Activated CD8-positive, alpha-beta memory T cell treated with anti-CD3 and anti-CD28 coated beads for 48 hours (primary cell): ENCODE measurements at places on chromosomes 2 and 18.

DNA sequence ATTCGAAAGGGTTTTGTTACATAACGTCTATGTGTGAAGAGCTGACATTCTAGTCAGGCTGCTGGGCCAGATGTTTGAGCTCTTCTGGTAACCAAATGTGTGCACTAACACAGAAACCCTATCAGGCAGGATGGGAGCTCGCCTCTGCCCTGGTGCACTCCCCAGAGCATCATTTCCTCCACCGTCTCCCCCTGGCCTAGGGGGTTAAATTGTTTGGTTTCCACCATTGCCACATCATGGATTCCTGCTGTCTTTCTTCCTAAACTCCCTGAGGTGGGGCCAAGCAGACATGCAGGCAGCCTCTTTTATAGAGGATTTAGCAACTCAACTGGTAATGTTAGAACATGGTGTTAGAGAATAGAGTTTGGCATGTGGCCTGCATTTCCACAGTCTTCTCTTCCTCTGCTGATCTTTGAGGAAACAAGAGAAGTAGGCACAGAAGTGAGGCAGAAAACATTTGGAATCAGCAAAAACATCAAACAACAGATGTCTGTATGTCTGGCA, 87.3 kb downstream of the ANTXR1 start:
- no peak for DNase-seq

DNA sequence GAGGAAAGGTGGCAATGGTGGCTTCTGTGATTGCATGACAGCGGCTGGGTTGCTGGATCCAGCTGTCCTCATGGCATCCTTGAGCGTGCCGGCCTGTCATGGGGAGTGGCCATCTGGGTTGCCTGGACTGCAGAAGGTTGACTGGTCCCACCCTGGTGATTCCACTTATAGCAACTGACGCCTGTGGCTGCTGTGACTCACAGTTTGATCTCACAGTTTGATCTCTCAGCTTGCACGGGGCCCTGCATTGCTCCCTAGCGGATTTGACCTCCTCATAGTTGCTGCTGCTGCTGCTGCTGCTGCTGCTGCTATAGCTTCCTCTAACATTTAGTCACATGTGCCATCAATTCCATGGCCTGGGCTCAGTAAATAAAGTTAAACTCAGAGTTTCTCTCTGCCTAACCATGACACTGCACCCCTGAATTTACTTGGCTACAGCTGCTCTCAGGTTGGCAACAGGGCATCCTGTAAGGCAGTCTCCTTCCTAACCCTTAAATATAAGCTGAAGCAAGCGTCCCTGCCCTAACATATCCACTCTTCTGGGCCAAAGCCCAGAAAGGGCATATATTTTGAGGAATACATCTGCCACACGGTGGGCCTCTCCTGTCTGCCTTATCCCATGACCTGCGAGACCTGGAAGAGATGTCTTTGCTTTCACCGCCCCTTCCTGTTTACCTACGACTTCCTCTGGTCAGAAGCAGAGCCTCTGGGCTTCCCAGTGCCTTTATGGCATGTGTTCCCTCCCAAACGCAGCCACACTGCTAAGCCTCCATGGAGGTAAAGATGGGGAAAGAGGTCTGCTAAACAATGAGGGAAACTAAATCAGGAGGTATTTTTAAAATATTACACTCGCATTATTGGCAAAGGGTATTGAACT, 37.8 kb upstream of the CCDC150 start:
- no peak for DNase-seq

DNA sequence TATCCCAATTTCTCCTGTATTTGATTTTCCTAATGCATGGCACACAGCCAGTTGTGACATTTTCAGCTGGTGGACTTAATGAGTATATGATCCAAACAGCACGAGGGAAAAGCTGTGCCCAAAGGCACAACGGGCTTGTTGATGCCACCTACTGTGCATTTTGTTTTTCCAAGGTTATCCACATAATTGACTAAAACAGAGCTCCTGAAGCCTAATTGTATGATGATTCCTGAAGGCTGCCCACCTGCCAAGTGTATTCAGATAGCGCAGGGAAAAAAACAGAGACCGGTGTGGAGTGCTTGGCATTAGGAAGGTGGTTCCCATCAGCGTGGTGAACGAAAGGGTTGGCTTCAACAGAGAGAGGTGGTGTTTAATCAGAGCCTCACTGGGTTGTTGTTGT, 14.9 kb downstream of the RBMS1 start:
- no peak for DNase-seq

GRCh38 chr2:48750128-48750739, 5.3 kb downstream of the LHCGR start:
- DNase-seq = no peak

DNA sequence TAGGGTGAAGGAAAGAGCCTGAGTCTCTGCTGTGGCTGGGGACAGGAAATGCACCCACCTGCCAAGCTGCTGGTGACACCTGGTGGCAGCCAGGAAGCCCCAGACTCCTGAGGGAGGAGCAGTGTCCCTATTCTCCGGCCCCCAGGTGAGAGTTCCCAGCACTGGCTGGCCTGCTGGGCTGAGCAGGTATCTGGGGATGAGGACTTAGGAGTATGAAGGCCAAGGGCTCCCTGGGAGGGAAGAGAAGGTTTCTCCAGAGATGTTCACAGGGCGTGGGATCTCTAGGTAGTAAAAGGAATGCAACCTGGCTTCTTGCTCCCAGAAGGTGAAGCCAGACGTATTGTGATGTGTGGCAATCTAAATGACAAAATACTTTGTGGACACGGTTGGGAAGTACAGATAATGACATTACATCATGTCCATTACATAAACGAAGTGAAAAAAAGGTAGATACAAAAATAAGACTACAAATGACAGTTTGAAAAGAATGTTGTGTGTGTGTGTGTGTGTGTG, 75.8 kb upstream of the SLC1A4 start:
- no peak for DNase-seq

GRCh38 chr2:138632066-138632620, 130.6 kb downstream of the SPOPL start:
- DNase-seq = no peak

- no peak for DNase-seq
These were observed 180.5 kb downstream of the TMEM18 start for GRCh38 chr2:496729-497128.

GRCh38 chr2:54455563-54456361, at the start of gene SPTBN1:
Gene SPTBN1, plus strand, starts transcription at chr2:54456327. Its CDS starts 70,092 bp downstream, at chr2:54526419.
- no peak for DNase-seq

GRCh38 chr2:198242093-198242492, 437.7 kb downstream of the PLCL1 start:
- DNase-seq = no peak

GRCh38 chr18:46738491-46738890, 18.4 kb downstream of the ST8SIA5 start:
- no peak for DNase-seq
